ENCODE measurements at places on chromosomes 5 and 9.
A peak's percentile ranks its signal among the peaks of the same experiment; 100 is the strongest.

GRCh38 chr5:158813275-158813674 is 286.4 kb downstream of the EBF1 start:
- DNase-seq = no peak

DNA sequence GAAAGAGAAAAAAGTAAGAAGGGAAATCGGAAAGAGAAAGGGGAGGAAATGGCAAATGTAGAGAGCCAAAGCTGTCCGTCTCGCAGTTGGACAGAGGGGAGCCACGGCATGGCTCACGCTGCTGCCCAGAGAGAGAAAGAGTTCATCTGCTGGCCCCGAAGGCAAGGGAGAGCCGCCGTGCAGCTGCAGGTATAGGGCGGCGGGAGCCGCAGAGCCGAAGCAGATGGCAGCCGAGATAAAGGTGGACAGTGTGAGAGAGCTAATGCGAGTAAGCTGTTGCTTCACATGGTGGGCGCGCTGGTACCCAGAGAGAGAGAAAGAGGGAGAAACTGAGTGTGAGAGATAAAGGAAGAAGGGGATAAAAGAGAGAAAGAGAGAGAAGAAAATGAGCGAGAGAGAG is 188.4 kb upstream of the PPP1R26 start:
- DNase-seq = no peak

DNA sequence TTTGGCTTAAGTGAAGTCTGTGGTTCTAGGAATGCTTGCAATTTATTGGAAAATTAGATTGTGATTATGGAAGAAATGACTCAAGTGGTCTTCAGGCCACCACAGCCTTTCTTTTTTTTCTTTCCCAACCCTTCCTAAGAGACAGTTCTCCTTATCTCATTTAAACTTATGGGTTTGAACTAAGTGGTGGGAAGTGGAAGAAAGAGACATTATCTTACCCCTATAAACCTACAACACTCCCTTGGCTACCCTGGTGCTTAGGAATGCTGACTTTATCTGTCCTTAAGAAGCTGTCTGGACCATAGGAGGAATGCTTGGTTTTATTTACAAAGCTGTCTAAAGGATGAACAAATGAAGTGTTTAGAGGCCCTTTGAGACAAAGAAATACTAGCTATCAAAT is 5.1 kb upstream of the ERAP1 start:
- DNase-seq = no peak

DNA sequence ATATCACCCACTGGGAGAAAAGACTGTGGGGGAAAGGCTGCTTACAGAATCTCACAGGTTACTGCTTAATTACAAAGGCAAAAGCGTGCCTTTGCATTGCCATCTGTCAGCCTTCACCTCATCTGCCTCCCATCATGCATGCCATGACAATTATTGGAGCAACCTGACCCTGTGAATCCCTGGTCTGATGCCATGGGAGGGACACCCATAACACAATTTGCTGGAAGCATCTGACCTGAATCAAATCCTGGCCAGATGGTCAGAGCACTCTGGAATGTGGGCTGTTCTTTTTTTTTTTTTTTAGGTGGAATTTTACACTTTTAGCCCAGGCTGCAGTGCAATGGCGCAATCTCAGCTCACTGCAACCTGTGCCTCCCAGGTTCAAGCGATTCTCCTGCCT is 11.6 kb upstream of the RETREG1 start:
- DNase-seq = no peak

- DNase-seq = no peak
Measured at GRCh38 chr5:53929570-53929969, 369.1 kb downstream of the NDUFS4 start.

DNA sequence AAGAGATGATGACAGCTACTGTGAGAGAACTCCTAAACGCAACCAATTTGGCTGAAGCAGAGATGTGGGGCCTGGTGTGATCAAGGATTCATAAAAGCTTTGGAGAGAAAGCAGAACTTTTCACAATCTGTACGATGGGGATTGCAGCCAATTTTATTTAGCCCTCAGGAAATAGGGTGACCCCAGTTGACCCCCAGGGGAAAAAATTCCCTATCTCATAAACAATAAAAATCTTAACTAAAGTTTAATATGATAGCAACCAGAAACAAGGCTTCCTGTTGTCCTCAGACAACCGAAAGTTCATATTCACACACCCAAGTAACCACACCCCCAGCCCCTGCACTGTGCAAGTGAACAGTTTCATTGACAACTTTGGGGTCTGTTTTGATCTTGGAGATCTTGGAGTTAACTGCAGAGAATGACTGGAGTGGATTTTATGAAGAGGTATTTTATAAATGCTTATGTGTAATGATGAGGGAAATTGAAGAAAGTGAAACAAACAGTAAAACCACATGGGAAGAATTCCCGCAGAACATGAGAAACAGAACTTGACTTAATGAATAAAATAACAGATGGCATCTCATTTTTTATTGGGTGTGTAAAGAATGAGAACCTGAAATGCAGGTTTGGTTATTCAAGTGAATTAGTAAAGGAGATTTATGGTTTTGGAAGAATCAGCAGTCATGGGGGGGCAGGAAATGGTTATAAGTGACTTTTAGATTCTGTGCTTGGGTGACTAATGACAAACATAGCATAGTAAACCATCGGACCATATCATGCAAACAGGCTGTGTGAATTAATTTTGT is 94.5 kb downstream of the PDE4D start:
- no peak for DNase-seq

GRCh38 chr5:117486261-117486660 is 911.6 kb upstream of the SEMA6A start:
- no peak for DNase-seq

DNA sequence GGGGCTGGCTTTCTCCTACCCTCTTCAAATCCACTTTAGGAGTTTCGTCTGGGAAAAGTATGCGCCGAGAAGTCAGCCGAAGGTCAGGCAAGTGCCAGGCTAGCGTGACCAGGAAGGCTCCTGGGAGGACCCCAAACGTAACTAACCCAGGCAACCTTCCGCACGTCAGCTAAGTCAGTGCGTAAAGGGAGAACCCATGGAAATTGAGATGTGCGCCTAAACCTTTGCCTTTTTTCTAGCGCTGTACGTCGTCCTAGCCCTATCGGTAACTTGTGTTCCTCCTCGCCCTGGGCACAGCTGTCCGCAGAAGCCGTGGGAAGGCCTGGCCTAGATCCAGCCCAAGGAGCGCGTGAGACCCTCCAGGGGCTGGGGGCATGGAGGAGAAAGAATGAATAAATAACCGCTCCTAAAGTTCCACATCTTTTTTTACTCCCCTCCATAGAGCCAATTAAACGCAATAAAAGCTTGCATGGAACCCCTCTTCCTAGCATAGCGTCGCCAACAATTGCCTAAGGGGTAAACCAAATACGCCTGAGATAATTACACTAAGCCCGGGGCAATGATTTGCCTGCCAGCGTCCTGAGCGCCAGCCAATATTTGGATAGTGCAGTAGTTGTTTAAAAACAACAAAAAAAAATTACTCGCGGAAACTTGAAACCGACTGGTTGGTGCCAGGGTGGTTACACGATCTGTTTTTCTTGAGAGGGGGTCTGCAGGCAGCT is 4.0 kb upstream of the FOXB2 start:
- no peak for DNase-seq

- DNase-seq = no peak
Measured at GRCh38 chr5:124948754-124949275, 202.4 kb upstream of the ZNF608 start.

DNA sequence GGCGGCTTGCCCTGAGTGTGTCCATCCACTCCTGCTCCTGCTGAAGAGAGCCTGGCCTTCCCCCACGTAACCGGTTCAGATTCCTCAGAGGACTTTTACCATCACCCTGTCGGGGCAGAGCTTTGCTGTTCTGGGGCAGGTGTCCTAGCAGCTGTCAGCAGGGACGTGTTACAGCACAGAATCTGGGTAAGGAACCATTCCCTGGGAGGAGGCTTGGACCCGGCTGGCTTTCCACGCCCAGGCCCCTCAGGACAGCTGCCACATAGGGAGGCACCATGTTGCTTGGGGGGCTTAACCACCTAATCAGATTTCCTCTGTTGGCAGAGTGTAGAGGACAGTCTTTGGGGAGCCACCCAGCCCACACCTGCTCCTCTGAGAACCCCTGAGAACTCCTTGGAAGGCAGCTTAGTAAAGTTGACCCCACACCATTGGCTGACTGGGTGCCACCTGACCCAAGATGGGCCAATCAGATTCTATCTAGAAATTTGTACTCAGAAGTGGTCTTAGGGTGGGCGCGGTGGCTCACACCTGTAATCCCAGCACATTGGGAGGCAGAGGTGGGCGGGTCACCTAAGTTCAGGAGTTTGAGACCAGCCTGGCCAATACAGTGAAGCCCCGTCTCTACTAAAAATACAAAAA is 23.3 kb upstream of the EEIG1 start:
- DNase-seq = peak; percentile 56

DNA sequence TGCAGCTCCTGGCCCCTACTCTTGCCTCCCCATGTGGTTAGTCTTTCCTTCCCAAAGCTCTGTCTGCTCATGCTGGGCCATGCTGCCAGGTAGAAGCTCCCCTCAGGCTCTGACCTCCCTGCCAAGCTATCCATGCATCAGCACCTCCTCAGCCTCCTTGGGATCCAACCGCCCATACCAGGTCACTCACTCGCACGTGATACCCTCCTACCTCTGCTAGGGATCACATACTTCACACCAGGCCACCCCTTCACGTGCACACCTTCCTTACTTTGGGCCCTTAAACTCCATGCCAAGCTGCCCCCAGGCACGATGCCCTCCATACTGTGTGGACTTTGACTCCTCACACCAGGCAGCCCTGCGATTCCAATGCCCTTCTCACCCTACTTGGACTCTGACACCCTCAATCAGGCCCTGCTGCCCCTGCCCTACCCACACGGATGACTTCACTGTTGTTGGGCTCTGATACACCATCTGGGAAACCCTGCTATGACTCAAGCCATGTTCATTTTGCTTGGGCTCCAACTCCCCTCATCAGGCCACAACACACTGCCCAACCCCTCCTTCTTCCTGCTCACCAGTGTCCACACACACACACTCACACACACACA is 34.1 kb downstream of the ZNF483 start:
- no peak for DNase-seq

Data from right hindlimb (tissue), 1 donor.